ENCODE measurements at places on chromosomes 11 and 22. TPM values are rescaled to one million over a fixed set of nuclear protein-coding genes. Genes with fewer than 3 reads are reported as not detected.

The ARAP1 gene
- 73.6 TPM for total RNA-seq

The NCAM1 gene
- total RNA-seq = 0.18 TPM

The ACCSL gene
- total RNA-seq = not detected

DNA sequence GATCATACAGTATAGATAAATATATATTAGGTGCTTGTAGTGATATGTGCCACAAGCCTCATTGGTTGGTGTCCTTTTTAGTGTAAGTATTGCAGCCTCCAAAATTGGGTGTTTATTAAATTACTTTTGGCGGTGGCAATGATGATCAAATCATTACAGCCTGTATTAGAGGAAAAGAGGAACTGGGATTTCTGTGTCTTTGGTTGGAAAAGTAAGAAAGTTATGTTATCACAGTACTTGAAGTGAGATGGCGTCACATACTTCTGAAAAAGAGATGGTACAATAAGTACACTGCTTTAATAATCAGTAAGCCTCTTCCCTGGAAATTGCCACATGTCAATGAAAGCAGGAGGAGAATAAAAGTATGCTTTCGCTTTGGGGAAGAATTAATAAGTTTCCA lies 523 bp upstream of the MPZL3 start:
- no peak for DNase-seq

DNA sequence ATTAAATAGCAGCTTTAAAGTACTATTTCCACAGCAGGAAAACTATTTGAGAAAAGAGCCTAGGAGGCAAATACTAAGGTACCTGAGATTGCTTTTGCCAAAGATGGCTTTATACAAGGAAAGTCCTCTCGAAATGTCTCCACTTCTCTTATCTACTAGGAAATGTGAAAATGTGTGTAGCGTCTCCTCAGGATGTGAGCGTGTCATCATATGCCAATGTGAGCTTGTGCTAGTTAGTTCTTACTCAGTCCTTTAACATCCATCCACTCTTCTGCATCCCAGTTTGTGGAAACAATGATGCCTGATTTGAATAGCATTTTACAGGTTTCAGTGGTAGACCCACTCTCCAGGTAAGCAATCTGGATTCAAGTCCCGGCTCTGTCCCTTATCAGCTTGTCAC lies 421.0 kb downstream of the DYNC2H1 start:
- DNase-seq = no peak
